Muscle of leg (tissue), 16 donors: ENCODE measurements at places on chromosomes 1 and 21. TPM values are rescaled to one million over a fixed set of nuclear protein-coding genes. Genes with fewer than 3 reads are reported as not detected.

Gene SLC2A5
- total RNA-seq: 4.5 TPM

Gene ARMH1
- 1.6 TPM for total RNA-seq

GRCh38 chr1:116737020-116737854 lies 17.0 kb upstream of the CD2 start:
- DNase-seq: peak; percentile 73

DNA sequence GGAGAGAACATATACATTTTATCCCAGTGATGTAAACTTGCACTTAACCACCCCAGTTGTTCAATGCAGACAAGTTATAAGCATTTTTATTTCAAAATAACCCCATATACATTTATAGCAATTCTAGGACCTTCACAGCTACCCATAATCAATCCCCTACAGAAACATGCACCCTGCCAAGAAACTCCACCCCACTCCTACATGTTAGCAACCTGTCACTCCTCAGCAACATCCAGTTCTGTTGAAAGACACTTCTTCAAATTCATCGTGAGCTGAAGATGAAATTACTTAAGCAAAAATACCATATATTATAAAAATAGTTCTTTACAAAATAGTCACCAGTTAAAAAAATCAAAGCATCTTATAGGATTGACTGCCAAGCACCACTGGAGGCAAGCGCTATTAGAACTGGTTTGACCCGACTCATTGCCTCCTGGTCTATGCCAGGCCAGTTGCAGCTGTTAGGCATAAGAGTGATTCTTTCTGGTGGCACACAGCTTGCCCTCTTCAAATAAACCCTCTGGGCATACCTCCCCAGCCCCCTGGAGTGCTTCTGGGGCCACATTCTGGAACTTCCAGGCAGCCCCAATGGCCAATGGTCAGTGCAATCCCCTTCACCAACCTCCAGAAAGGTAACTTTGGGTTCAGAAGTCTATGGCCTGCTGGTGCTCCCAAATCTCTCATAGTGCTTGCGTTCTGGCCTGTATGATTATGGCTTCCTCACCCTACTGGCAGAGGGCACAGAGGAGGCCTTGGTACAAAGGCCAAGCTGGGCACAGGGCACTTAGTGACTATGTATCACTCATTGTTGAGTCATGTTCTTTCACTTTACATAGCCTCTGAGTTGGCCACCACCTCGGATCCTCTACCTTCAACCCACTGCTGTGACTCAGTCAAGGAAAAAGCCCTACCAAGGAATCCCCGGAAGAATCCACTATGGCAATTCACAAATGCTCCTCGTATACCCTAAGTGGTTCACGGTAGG lies 72.2 kb upstream of the RALGPS2 start:
- no peak for DNase-seq

- DNase-seq: no peak
Measured at GRCh38 chr1:198788561-198789064, 149.8 kb downstream of the PTPRC start.

GRCh38 chr21:40765811-40766210 lies 81.1 kb downstream of the DSCAM start:
- peak; percentile 43 for DNase-seq

DNA sequence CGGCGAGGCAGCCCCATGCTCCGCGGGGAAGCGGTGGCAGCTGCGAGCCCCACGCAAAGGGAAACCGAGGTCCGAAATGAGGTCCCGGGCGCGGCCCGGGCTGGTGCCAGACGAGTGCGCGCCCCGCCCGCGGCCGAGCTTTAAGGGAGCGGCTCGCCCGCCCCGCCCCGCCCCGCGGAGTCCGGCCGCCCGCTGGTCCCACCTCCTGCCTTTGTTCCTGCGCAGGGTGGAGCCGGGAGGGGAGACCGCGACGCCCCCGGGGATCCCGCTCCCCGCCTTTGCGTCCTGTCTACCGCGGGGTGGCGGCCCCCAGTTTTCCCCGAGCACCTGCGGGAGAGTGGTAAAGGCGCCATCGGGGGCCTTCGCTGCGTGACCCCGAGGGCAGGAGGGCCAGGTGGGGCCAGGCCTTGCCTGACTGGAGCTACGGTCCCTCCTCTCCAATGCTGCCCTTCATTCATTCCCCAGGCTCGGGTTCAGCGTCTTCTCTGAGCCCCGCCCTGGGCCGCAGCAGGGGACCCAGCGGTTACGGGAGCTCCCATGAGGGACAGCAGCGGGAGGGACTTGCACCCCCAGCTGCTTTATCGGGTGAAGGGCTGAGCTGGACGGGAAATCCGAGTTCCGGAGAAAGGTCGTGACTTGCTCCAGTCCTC lies at the start of gene HES2:
TSS of gene HES2 (minus strand) at position 116 of the 650 bp plus-strand sequence. CDS start at position 17, 99 bp downstream.
- DNase-seq: no peak

GRCh38 chr1:87826681-87827251 lies 498.1 kb downstream of the LMO4 start:
- DNase-seq: peak; percentile 96
